ENCODE measurements at places on chromosomes 3 and 15. TPM values are rescaled to one million over a fixed set of nuclear protein-coding genes. Genes with fewer than 3 reads are reported as not detected.

TM4SF1 gene
- total RNA-seq, result 1,046 TPM

TMC3 gene
- not detected for total RNA-seq

GOLGA8J gene
- total RNA-seq, result not detected

SELENOS gene
- total RNA-seq, result 54.2 TPM
